ENCODE measurements at places on chromosomes 5 and 9.

DNA sequence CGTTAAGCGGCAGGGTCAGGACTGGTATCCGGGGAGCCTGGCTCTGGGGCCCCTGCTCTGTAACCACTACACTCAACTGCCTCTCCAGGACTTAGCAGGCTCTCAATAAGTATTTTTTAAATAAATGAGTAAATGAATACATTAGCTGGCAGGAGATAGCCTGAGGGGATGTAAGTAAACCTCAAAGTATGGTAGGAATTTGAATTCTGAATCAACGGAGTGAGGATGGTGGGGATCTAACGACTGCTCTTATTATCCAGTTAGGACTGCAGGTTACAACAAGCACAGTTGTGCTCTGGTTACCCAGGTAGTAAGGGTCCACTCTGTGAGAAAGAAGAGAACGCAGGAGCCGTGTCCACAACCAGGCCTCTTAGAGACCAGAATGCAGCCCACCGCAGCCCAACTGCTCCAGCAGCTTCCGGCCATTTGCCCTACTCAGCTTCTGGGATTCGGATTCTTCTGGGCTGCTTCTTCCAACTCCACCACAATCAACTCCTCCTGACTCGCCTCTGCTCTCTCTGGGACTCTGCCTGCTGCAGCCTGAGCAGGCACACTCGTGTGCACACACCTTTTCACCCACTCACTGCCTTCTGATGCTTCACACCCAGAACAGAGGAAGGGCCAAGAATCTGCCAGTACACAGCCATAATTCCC, 52.6 kb downstream of the MED27 start:
- DNase-seq: no peak

DNA sequence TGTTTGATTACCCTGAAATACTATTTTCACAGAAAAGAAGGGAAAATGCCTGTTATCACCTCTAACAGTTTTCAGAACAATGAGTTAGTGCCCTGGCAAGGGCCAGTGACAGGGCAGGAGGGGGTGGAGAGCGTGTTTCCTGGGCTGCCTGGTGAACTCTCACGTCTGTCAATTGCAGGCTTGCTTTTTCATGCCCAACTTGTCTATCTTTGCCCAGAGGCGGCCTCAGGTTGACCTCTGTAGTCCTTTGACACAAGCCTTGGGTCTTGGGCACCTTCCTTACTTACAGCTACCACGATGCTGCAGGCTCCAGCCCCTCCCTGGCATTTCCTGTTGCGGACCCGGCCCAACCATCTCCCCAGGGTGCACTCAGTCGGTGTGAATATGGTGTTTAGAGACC, 2.2 kb upstream of the CEL start:
- DNase-seq: no peak

GRCh38 chr5:39209924-39210323, 9.4 kb downstream of the FYB1 start:
- DNase-seq: peak; percentile 61

GRCh38 chr5:157294407-157295091, 28.6 kb downstream of the CYFIP2 start:
- no peak for DNase-seq

GRCh38 chr9:3497401-3497800, 28.4 kb downstream of the RFX3 start:
- DNase-seq: no peak

GRCh38 chr9:103661663-103662062, 432.4 kb upstream of the SMC2 start:
- DNase-seq: no peak

DNA sequence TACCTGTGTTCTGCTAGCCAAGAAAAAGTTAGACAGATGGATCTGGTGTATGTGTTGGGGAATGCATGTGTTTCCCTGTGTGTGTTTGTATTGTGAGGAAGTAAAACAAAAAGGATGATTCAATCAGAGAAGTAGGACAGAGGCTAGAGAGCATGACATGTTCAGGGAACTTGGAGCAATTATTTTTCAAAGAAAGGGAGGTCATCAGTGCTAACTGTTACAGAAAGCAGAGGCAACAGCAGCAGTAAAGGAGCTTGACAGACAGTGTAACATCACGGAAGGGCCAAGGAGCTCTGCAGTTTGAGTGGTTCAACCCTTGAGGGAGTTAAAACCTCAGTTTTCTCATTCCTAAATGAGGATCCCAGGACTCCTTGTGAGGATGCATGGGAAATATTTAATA, 13.2 kb downstream of the SPINK1 start:
- no peak for DNase-seq

- DNase-seq: no peak
Observed at GRCh38 chr5:148981353-148981752, 81.5 kb downstream of the SH3TC2 start.

- DNase-seq: no peak
Observed at GRCh38 chr5:13814301-13814700, 130.2 kb downstream of the DNAH5 start.

DNA sequence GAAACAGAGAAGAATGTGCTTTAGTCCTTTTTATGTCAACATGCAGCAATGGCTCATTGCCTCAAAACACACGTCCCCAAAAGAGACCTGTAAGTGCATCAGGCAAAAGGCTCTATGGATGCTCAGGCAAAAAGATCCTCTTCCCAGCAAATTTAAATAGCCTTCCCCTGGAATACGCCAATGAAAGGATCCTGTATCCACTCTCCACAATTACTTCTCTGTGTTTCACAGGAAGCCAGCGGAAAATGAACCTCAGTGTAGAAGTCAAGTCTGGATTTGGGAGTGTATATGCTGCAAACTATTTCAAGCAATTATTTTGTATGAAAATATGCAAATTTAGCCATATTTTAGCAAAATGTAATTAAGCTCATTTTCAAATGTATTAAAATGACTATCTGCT, 217.9 kb downstream of the EPB41L4A start:
- no peak for DNase-seq

DNA sequence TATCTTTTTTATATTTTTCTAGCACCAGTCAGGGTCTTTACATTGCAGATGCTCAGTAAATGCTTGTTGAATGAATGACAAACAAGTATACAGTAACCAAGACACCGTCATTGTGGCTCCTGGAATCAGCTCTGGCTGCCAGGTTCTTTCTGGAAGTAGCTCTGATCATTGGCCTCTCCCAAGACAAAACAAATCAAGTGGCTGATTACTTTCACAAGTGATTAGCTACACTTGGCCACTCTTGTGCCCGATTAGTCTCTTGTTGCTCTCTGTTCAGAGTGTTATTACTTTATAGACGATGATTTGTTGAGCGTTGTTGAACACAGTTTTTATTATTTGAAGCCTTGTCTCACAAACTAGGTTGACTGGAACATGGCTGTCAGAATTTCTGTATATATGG, 119.6 kb upstream of the TLX3 start:
- no peak for DNase-seq

DNA sequence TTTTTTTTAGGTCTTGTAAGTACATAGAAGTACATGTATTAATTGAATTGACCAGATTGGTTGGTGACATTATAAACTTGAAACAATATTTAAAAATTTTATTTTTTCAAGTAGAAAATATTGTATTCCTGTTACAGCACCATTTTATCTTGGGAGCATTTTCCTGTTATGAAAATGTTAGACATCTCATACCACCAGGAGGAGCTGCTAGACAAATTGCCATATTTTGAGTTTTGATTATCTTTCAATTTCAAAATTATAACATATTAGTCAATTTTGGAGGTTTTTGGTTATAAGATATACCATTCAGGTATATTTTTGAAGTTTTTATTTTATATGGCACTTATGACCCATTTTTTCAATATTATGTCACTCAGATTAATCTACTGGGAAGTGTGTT, 84.4 kb downstream of the CNTLN start:
- no peak for DNase-seq
